ENCODE measurements at places on chromosomes 16 and 17.

GRCh38 chr17:68790931-68791330 is 164.3 kb downstream of the ABCA8 start:
- no peak for DNase-seq

DNA sequence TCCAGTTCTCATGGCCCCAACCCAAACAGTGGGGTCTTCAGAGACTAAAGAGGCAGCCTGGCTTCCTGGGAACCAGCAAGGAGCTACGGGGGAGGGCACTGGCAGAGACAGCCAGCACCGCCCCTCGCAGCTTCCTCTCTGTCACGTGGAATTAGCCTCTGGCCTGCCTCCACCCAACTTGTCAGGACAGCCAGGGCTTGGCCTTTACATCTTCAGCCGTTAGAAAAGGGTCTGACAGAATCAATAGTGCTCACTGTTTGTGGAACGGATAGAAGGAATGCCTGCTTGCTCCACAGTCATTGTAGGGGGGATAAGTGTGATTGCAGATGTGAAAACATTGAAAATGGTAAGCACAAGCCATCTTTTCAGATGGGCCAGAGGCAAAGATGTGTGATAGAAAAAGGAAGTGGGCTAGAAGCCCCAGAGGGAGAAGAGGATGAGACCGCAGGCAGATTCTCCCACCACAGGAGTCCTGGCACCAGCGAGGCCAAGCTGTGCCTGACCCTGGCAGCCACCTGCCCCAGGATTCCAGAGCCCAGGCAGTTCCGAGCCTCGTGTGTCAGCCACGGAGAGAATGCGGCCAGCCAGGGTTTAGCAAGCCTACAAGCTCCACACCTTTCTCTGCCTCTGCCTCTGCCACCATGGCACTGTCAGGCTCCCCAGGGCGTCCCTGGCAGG is 18.6 kb downstream of the GRIN2C start:
- no peak for DNase-seq

- DNase-seq, result no peak
Observed at GRCh38 chr16:50696126-50696525, 2.7 kb downstream of the NOD2 start.

DNA sequence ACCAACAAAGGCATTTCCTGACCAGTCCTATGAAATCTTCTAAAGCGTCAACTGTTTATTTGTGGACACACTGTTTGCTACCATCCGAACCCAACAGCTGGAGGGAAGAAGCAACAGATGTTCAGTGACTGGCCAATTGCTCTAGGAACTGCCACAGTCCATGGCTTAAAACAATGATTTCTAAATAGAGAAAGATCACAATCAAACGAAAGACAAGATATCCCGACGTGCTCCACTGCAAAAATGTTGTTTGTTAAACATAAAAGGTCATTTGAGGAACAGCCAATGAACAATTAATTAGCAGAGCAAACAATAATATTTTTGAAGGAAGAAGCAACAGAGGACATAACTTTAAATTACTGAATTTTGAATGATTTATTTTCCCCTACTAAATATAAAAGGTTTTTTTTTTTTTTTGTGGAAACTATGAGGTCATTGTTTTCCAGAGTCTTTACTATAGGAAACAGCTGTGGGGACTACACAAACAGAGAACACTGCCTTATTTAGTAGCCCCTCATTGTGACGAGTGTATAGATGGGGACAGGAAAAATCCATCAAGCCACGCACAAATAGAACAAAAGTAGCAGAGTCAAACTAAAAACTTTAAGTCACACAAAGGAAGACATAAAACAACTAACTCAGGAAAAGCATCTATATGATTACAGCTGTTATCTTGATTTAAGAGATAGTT is 17.2 kb downstream of the USP31 start:
- DNase-seq, result no peak

DNA sequence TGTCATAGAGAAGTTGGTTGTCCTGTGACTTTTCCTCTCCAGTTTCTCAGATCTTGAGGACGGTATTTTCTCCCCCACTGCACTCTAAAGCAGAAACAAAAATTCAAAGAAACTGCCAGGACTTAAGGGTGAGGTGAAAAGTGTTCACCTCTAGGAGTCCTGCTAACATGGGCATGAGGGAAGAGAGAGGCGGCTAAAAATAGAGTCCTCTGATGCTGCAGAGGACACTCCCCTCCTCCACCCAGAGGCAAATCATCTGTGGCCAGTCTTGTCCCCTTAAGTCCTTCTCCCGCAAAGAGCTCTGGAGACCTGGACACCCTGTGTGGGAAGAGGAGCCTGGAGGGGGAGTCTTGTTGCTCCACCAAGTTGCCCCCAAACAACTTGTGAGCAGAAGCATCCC is 4.7 kb upstream of the DDX19A start:
- no peak for DNase-seq

GRCh38 chr17:67162771-67163170 is 82.2 kb downstream of the HELZ start:
- DNase-seq, result no peak

Data from esophagus squamous epithelium (tissue), 5 donors.